ENCODE measurements at places on chromosomes 4 and X.

DNA sequence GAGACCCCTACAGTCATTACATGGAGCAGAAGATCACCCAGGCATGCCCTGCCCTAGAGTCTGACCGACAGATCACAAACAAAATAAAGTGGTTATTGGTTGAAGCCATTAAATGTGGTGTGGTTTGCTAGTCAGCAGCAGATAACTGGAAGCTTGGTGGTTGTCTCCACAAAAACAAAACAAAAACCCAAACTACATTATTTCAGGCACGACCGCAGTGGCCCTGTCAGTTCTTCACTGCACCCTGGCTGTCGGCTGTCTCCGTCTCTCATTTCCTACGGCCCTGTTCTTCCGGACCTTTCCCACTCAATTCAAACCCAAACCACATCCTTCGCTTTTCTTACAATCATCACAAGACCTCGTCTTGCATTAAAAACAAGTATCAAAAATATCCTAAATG, 521.3 kb upstream of the ZFP42 start:
- no peak for DNase-seq

- DNase-seq: no peak
Observed at GRCh38 chr4:15425520-15425919, 2.3 kb upstream of the C1QTNF7 start.

- no peak for DNase-seq
Observed at GRCh38 chrX:109533631-109534030, 3.0 kb upstream of the NXT2 start.

DNA sequence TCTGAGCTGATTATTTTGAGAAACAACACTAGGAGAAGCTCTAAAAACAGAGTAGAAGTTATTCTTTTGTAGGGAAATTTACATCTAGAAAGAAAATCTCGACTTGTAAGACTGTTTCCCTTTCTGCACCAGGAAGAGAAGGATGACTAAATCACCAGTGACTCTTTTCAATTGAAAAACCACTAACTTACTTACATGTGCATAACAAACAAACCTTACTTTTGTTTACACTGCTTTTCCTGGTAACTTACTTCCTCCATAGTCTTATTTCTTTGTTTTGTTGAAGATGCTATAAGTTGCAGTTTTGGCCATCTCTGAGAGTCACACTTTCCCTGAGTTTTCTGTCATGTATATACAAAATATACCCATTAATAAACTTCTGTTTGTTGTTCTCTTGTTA, 293.6 kb upstream of the FAT4 start:
- DNase-seq: no peak

DNA sequence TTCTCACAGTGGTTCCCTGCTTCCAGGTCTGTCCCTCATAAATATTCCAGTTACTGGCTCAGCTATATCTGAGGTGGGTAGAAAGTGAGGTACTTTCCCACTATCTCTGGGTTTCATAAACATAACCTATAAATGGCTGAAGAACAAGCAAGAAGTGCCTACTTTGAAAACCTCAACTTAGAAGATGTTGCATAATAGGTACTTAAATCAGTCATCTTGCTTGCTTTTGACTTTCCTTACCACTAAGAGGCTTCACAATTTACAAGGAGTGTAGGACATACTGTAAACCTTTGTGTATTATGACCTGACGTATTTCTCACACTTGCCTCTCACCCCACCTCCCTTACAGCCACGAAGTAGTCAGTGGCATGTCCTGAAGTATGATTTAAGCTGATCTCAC, 145.9 kb downstream of the PCDH19 start:
- no peak for DNase-seq

GRCh38 chr4:83569429-83569828, 33.5 kb downstream of the GPAT3 start:
- no peak for DNase-seq

- no peak for DNase-seq
Observed at GRCh38 chr4:78323439-78323838, 228.1 kb upstream of the ANXA3 start.

- no peak for DNase-seq
Observed at GRCh38 chr4:24686866-24687692, 102.7 kb upstream of the DHX15 start.

- DNase-seq: no peak
Observed at GRCh38 chrX:52425775-52426174, 57.0 kb downstream of the XAGE2 start.

DNA sequence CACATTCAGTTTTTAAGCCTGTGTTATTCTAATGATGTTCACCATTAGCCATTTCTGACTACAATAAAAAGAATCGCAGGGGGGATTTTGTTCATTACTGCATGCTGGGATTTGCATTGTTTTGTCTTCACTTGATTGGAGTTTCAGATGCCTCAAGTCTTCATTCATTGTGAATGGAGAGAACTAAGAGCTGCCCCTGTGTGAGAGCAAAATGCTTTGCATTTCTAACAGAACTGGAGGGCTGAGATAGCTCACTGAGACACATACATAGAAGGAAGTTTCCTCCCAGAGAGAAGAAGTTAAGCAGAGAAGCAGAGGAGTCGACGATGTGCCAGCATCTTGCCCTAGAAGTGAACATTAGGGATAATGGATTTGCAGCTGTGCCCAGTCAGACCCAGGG, 113.5 kb upstream of the GATB start:
- no peak for DNase-seq

DNA sequence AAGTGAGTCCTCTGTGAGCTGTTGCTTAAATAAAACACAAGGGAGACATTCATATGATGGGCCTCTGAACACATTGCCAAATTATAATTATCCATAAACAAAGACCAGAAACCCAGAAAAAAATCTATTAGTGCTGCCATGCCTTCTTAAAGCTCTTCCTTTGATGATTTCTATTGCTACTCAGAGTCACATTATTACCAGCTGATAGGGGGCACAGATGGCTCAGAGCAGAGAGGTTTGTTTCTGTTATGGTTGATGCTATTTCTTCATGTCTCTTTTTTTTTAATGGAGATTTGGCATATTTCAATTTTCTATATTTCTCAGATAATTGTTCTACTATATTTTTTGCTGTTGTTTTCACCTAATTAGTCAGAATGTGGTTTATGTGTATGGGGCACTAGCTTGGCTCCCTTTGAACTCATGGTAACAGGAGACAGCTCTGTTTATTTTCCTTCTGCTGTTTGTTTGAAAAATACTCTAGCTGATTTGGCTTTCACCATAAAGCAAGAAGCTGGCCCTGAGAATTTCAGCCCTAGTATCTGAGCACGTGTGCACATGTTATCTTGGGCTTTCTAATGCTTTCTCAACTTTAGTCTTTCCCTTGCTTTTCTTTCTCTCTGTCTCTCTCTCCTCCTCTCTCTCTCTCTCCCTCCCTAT, 568.8 kb downstream of the PPARGC1A start:
- DNase-seq: no peak

GRCh38 chr4:150382028-150382427, 199.9 kb upstream of the MAB21L2 start:
- no peak for DNase-seq

DNA sequence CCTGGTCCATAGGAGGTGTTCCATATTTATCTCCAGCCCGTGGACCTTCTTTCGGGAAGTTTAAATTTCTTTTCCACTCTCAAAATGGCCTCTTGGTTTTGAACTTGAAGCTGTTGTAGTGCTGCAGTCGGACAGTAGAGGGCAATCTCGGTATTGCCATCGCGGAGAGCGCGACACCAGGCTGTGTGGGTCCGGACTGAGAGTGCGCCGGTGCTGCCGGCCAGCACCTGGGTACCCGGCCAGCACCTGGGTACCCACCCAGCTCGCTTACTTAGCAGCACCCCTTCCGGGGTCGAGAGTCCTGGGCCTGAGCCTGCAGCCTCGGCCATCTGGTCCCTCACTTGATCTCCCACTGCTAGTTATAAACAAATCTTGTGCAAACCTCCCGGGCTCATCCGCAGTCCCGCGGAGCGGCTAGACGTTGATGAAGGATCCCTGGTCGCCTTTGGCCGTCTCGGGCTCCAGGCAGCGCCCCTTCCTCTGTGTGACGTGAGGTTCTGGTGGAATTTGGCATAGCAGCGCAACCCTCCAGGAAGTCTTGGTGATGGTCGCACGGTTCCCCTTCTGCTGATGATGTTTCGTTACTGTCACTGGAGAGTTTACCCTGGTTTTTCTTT, 18.0 kb downstream of the FAM9A start:
- DNase-seq: peak; percentile 14

GRCh38 chr4:147678106-147678505, 5.9 kb downstream of the PRMT9 start:
- no peak for DNase-seq

DNA sequence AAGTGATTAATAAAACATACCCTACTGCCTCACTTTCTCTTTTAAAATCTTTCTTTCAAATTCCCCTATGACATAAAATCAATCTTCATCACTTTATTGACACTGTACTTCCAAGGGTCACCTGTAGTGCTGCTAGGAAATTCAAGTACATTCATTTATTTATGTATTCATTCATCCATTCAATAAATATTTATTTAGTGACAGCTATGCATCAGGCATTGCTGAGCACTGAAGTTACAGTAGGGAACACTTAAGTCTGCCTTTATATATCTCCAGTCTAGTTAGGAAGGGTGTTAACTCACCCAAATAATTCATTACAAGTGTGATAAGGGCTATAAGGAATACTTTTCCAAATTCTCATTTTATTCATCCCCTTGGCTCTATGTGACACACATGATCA, 2.3 kb downstream of the SYTL5 start:
- no peak for DNase-seq

DNA sequence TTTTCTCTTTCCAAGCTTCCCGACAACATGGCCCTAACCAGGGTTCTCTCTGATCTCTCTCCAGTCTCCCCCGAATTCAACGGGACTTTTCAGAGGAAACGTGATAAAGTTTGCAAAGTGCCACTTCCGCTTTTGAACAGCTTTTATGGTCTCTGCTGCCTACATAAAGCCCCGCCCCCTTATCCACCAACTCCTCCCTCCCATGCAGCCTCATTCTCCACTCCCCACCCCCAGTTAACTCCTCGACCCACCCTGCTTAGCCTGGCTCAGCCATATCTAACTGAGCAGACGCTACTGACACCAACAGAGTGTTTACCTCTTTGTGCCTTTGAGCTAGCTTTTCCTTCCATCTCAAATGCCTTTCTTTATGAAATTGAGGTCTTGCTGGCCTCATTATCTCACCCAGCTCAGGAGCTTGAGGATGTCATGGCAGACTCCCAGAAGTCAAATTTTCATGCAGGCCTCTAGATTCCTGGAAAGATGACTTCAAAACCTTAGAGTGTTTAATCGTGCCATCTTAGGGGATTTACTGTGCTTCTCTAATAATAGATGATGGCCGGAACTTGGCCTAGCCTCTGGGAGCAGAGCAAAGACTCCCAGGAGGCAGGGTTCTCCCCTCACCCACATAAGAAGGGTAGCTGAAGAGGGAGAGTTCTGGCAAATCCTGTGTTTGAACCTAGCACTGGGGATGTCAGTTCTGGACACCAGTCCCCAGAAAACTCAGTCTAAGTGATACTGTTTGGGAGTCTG, 606.0 kb downstream of the BCOR start:
- peak; percentile 22 for DNase-seq

GRCh38 chr4:183758758-183759447, 99.8 kb downstream of the TRAPPC11 start:
- DNase-seq: no peak

DNA sequence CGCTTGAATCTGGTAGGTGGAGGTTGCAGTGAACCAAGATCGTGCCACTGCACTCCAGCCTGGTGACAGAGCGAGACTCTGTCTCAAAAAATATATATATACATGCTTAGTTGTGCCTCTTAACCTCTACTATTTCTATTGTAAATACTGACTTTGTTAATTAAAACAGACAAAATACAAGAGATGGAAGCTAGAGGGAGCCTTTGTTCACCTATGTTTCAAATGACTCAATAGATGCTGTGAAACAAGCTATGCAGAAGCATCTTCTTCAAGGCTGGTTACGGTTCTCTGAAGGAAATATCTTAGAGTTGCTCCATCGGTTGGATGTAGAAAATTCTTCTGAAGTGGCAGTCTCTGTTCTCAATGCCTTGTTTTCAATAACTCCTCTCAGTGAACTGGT, 6.2 kb downstream of the NCAPG start:
- no peak for DNase-seq

- no peak for DNase-seq
Observed at GRCh38 chr4:118968005-118968404, 79.4 kb downstream of the SYNPO2 start.

DNA sequence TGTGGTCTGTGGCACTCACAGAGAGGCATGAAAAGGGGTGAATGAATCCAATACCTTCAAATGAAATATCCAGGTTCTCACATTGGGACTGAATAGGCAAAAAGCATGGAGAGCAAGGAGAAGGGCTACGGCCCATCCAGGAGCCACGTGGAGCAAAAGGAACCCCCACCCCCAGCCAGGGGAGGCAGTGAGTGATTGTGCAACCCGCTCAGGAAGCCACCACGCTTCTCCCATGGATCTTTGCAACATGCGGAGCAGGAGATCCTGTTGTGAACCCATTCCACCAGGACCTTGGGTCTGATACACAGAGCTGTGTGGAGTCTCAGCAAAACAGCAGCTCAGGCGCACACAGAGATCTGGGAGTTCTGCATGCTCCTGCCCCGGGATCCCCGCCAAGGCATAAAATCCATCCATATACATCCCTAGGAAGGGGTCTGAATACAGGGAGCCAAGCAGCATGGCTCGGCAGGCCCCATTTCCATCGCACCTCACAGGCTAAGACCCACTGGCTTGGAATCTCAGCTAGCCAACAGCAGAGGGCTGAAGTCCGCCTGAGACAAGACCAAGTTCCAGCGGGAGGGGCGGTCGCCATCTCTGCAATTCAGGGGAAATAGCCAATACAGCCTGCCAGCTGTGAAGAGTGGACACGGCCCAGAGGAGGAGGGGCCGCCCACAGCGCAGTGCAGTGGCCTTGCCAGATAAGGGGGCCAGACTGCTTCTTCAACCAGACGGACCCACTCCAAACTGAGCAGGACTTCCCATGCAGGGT, 80.2 kb downstream of the FGF16 start:
- DNase-seq: no peak

DNA sequence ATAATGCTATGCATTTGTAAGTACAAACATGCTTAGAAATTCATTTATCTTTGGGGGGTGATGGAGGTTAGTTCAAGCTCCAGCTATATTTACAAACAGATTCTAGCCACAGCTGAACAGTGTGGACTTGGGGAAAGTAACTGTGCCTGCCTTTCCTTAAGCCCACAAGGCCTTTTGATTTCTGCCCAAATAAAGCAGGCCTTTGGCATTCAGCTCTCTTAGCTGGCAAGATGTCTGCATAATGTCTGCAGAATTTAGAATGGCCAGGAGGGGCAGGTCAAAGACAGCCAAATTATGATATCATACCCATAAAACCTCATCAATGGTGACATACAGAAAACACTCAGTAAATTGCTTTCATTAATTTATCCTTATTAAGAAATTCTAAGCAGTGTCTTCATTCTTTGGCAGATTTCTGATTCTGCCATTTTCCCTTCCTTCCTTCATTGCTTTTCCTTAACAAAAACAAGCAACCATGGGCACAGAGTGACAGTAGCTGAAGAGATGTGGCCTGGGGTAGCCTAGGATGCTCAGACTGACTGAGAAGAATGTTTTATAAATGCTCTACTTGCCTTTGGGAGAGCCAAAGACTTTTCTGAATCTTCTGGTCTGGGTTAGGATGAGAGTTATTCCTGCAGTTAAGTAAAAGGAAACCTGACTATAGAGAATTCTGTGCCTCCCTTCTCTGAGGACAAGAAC, 538.7 kb upstream of the NR3C2 start:
- DNase-seq: no peak

GRCh38 chr4:8911316-8912088, 39.9 kb upstream of the HMX1 start:
- no peak for DNase-seq

Data from T follicular helper cell (primary cell).